ENCODE measurements at places on chromosomes 6 and 20.

DNA sequence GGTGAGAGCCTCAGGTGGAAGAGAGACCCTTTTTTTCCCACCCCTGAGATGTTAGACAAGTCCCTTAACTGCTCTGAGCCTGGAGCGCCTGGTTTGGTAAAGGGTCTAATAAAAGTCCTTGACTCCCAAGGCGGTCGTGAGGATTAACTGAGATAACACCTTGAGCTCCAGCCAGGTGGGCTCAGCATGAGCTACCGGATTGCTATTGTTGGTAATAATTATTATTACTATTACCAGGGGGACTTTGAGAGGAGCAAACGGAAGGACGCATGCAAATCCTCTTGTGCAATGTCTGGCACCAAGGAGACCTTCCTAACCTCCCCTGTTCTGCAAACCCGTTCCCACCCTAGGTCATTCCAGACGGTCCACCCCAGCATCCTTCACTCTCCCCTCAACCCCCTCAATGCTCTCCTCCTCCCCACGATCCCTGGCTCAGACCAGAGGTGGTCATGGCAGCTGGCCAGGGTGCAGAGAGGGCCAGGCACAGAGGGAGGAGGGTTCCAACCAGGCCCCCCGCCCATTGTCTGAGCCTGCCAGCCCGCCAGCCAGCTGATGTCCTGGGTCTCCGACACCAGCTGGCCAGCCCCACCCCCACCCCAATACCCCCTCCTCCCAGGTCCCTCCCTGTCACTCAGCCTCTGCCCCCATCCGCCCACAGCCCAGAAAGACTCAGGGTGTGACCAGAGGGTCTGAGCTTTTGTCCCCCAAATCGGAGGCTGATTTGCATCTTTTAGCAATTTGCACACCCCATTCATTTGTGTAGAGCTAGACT, 14.3 kb upstream of the CBFA2T2 start:
- DNase-seq: no peak

DNA sequence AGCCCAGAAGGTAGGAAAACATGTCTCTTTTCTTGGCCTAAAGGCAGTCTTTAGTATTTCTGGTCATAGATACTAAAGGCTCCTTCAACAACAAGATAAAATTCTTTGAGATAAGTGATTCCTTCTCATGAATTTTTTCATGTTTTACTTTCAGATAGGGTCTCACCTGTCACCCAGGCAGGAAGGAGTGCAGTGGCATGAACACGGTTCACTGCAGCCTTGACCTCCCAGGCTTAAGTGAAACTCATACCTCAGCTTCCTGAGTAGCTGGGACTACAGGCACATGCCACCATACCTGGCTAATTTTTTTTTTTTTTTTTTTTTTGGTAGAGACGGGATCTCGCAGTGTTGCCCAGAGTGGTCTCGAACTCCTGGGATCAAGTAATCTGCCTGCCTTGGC, 9.1 kb downstream of the PNLDC1 start:
- no peak for DNase-seq

GRCh38 chr6:142787422-142787821, 157.6 kb downstream of the HIVEP2 start:
- DNase-seq: no peak

DNA sequence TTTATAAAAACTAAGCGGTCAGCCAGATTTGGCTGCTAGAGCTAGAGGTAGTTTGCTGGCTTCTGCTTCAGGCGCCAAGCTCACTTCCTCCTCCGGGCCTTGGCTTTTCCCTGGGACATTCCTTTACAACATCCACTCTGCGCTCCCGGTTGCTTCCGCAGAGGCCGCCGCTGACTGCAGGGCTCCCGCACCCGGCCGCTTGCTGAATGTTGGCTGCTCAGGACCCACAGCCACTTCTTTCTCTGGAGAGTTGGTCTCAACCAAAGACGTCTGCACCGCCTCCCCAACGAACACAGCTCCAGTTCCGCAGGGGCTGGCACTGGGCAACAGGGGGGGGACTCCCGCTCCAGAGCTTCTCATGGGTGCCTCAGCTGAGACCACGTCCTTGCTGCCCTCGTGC, 282.8 kb downstream of the TFAP2C start:
- no peak for DNase-seq

DNA sequence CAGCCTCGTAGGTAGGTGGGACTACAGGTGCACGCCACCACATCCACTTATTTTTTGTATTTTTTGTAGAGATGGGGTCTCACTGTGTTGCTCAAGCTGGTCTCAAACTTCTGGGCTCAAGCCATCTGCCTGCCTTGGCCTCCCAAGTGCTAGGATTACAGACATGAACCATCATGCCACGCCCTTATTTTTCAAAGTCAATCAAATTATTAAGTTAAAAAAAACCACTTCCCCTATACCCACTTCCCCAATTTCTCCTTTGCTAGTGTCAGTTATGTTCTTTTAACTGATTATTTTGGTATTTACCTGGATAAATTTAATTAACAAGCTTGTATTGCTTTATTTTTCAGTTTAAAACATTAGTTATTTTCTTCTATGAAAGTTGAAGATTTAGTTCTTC, 49.6 kb downstream of the RIOK1 start:
- DNase-seq: no peak

DNA sequence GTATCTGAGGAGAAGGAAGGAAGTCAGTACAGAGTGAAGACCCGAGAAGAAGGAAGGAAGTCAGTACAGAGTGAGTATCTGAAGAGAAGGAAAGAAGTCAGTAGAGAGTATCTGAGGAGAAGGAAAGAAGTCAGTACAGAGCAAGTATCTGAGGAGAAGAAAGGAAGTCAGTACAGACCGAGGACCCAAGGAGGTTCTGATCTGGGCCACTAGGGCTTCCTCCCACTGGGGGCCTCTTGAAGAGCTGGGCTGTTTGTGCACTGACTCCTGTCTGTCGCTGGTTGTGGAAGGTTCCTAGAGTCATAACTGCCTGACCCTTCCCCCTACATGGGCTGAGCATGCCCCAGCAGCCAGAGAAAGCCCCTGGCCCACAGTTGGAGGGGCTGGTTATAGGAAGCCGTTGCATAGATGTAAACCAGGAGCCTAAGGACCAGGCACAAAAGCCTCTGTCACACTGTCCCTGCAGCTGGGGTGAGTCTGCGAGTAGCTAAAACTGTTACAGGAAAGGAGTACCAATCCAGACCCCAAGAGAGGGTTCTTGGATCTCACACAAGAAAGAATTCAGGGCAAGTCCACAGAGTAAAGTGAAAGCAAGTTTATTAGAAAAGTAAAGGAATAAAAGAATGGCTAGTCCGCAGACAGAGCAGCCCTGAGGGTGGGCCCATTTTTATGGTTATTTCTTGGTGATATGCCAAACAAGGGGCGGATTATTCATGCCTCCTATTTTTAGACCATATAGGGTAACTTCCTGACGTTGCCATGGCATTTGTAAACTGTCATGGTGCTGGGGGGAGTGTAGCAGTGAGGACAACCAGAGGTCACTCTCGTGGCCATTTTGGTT, 395.9 kb downstream of the PREX1 start:
- DNase-seq: no peak

- peak; percentile 76 for DNase-seq
Observed at GRCh38 chr6:148577687-148578488, 168.9 kb upstream of the UST start.

- DNase-seq: no peak
Observed at GRCh38 chr20:58585753-58586540, 65.1 kb upstream of the STX16 start.

GRCh38 chr6:168122011-168122410, 43.0 kb upstream of the FRMD1 start:
- DNase-seq: no peak

DNA sequence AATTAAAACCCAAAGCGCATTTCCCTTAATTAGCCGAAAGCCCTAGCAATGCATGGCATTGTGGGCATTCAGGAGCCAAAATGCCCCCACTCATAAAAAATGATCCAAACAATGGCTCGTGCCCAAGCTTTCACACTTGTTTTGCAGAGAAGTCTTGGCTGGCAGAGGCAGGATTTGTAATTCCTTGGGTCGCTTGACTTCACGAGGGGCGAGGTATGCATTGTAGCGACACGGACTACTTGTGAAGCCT, 613 bp upstream of the SASH1 start:
- no peak for DNase-seq

DNA sequence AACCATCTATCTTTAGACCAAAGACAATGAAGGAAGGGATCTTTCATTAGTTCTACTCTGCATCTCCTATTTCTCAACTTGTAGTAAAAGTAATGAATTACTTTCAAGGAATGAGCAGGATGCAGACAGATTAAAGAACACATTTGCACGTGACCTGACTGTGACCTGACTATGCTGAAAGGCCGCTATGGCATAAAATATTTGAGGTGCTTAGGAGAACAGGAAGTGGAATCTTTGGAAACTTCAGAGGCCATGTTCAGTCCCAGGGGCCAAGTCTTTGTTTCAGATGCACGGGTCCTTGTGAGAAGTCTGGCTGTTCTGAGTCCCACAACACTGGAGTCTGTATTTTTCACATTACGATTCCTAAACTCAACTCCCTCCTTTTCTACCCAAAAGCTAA, 41.0 kb downstream of the NINL start:
- no peak for DNase-seq
